HT1080 (cell line): ENCODE measurements at places on chromosomes 13 and 19.

DNA sequence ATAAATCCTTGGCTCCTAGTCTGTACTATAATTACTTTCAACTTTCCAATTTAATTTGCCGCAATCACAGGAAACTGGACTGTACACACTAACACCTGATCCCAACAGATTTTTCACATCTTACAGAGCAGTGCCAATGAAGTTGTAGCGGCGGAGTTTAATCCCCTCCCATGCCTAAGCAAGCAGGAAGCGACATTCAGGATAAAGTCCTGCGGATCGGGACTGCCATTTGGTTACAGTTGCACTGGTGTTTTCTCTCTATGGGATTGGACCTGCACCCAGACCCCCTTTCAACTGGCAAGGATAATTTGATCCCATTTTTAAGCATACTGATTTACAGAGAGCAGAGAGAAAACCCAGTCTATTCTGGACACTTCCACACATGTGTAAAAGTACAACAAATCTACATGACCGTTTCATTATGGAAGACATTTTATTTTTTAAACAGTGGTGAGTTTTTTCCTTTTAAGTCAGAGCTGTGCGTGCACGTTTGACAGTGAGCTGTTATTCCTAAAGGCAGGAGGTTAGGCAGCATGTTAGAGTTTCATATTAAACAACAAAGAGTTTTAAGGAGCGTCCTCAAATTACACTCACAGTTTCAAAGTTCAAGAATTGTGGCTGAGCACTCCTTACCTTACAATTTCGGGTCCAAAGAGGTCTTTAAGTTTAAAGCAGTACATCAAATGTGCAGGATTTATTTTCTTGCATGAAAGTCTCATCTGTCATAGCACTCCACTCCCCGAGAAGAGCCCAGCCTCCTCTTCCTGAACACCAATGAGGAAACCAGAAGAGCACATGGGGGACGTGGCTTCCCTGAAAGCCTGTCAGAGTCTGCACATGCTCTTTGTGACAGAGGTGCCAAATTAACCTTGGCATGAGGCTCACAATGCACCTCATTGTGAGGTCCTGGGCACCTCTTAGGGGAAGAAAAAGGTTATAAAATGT, 141.6 kb upstream of the RFC3 start:
- peak; percentile 44 for DNase-seq

- no peak for DNase-seq
These were observed 45.9 kb downstream of the COG3 start for GRCh38 chr13:45510672-45511071.

- DNase-seq: no peak
These were observed 66.1 kb downstream of the LHFPL6 start for GRCh38 chr13:39536906-39537305.

GRCh38 chr13:27053902-27054595, 117.6 kb downstream of the USP12 start:
- DNase-seq: peak; percentile 94

- DNase-seq: peak; percentile 93
These were observed 1.5 kb upstream of the GADD45B start for GRCh38 chr19:2474232-2475017.

DNA sequence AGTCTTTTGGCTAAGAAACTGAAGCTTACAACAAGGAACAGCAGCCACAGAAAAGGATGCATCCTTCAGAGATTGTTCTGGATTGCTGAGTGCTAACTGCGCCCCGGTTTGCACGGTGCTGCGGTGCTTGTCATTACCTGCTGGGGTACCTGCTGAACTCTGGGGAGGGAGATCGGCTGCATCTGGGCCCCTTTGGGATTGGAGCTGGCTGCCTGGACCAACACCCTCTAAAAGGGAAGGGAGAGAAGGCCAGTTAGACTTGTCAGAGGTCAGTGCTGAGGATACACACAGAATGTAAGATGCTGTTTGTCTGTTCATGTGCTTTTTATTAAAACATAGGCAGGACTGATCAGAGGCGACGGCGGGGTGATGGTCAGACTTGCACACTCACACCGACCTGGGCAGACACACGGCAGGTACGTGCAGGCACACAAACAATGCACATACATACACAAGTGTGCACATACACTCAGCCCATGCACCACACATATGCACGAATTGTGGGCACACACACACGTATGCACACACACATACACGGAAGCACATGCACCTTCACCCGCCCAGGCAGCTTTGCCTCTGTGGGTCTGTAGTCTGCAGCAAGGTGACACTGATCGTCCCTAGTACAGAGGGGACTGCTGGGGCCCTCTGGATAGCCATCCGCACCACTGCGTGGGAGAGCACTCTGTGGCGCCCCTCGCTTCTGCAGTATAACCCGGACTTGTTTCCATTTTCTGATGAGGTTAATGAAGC, 66.1 kb downstream of the RFX2 start:
- no peak for DNase-seq

DNA sequence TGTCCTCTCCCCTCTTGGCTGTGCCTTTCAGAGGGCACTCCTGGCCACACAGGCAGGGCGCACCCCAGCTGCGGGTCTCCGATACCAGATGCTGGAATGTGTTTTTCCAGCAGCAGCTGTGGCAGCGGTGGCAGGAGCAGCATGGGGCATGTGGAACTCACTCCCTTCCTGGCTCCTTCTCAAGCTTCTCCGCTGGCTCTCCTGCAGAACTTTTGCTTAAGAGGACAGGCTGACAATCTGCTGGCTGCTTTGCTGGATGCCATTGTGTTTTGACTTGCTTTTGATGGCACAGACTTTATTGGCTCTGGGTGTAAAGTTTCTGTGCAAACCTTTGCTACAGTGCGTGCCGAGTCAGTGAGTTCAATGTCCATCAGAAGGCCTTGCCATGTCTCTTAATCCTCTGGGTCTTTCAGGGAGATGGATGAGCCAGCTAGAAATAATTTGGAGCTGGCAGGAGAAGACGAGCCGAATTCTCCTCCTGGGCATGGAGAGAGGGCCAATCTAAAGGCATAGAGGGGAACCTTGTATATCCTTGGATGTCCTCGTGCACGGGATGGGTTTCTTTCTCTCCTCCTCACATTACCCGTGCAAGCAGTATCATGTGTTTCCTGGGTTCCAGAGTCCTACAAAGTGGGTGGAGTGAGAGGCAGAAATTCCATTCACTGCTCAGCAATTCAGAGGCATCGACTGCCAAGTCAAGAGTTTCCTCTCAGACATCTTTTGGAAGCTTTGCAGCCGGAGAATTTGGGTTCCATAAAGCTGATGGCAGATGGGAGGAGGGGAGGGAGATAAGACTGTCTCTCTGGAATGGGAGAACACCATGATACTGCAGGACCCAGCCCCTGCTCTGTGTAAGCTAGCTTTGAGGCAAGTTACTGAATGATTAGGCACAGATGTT, 231.2 kb downstream of the FGF9 start:
- no peak for DNase-seq

DNA sequence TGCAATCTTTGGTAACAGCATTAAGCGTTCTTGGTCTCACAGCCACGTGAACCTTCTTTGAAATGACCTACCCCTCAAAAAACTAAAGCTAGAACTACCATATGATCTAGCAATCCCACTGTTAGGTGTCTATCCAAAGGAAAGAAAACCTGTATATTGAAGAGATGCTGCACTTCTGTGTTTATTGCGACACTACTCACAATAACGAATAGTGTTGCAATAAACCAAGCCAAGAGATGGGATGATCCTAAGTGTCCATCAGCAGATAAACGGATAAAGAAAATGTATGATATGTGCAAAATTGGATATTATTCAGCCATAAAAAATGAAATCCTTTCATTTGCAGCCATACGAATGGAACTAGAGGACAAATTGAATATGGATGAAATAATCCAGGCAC, 637.9 kb downstream of the EFNB2 start:
- no peak for DNase-seq

DNA sequence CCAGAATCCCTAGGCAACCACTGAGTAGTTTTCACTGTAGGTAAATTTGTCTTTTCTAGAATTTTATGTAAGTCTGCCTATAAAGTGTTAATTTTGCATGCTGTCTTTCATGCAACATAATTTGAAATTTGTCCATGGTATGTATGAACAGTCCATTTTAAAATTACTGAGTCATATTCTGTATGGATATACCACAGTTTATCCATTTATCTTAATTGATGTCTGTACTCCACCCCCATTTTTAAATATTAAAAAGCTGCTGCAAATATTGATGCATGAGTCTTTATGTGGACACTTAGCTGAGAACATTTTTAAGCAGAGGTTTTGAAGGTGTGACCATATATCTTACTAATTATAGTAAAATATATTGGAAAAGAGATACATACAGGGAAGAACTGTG, 9.0 kb downstream of the ZNF134 start:
- DNase-seq: no peak

GRCh38 chr19:30804751-30805150, 432.6 kb downstream of the ZNF536 start:
- no peak for DNase-seq

DNA sequence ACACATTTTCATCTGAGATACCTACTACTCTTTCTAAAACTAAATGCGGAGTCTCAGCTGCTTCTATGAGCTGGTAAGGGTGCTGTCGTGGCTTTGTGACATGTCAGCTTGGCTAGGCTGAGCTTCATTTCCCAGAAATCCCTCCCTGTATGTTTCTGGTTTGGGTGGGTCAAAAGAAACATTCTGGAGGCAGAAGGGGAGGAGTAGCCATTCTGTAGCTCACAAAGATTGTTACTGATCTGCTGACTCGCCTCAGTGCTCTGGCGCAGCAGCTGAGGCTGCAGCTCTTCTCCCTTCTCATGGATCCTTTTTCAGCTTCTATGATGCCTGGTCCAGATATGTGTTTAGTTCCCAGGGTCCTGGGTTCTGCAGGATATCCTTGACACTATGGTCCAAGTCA, 114.7 kb downstream of the RAP2A start:
- no peak for DNase-seq

DNA sequence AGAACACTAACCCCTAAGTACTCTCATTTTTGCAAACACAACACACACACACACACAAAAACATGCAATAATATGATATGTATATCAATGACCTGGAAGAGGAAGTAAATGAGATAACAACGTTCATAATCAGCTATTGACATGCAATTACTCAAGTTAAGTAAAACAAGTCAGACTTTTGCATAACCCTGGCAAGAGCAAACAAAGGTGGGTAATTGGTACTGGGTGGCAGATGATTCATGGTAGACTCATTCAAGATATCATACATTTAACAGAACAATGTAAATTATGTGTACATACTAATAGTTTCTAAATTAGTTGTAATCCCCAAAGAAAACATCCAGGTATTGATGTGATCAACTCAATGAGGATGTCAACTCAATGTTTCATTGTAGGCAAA, 508.8 kb downstream of the DACH1 start:
- DNase-seq: no peak

DNA sequence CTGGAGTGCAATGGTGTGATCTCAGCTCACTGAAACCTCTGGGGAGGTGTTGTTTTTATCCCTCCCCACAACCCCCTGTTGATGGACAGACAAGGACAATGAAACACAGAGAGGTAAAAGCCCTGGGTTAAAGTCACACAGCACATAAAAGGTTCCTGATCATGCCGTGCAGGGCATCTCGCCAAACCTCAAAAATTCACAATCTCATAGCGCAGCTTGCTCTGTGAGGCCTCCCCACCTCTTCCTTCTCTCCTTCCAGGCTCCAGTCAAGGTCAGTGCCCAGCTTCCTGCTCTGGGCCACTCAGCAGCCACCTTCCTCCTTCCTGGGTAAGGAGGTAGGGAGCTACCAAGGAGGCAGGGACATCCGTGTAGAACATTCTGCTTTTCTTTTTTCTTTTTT, 2.3 kb downstream of the FUT2 start:
- DNase-seq: peak; percentile 71

DNA sequence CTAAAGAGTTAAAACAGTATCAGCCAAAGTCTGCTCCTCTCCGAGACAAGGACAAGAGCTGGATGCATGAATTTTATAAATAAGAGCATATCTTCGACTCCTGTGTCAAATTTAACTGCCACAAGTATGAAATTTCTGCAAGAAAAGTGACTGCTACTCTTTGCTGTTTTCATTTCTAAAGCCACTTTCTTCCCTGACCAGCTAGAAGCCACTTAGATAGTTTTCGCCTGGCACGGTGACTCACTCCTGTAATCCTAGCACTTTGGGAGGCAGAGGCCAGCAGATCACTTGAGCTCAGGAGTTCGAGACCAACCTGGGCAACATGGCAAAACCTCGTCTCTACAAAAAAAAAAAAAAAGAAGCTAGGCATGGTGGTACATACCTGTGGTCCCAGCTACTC, 61.3 kb downstream of the ENOX1 start:
- peak; percentile 20 for DNase-seq

DNA sequence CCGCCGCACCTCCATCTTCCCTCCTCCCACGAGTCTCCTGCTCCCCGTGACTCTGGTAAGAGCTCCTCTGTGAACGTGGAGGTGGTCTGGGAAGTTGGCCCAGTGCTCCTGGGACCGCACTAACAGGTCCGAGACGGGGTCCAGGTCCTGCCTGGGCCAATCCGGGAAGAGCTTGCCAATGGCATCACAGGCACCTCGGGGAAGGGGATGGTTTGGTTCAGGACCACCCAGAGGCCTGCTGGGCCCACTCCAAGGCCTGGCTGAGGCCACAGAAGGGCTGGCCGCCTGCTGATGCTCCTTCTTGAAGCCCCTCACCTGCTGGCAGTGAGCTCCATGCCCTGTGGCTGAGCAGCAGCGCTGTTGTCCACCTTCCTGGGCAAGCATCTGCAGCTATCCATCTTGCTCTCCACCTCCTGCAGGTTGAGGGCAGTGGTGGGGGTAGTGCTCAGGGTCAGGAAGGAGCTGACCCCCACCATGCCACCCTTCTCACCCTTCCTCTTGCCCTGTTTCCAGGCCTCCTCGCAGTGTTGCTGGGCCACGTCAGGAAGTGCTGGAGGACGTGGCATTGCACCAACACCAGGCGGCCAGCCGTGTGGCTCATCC, 41.2 kb upstream of the TPM4 start:
- DNase-seq: no peak

DNA sequence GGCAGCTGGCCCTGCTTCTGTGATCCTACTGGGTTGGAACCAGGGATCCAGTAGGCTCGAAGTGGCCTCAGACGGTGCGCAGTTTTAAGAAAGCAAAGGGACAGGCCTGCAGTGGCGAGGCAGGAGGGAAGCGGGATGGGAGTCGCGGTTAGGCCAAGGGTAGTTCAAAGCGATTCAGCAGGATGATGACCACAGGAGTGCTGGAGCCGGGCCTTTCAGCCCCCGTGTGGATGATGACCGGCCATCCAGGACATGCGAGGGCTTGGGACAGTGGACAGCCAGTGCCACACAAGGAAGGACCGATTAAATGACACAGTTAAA, 854 bp downstream of the RNASEH2B start:
- no peak for DNase-seq
